ENCODE measurements at places on chromosomes 3 and 15. TPM values are rescaled to one million over a fixed set of nuclear protein-coding genes. Genes with fewer than 3 reads are reported as not detected.

DNA sequence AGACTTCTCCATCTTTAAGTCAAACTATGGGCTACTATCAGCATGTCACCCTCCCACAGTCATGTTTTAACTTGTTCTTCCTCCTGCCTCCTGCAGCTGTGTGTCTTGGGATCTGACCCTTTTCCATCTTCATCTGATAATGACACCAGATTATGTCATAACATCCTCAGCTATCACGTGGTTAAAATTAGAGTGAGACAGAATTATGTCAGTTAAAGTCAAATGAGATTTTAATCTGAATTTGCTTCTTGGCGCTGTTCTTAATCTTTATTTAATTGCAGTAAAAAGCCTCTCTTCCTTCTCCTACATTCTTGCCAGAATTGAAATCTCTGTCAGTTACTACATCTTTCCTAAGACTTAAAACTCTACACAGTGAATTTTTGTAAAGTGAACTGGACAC lies 107.2 kb downstream of the ARPP21 start:
- no peaks in the 10 kb centered on the region for H3K36me3 ChIP-seq
- H3K27ac ChIP-seq, result no peak overlapping the region
- no peak overlapping the region for H3K4me3 ChIP-seq
- H3K27me3 ChIP-seq, result no peaks in the 10 kb centered on the region
- no peak for DNase-seq

GRCh38 chr3:184133840-184134745 lies 1.1 kb upstream of the EIF2B5 start:
- peaks cover 14% of the 10 kb centered on the region for H3K36me3 ChIP-seq
- DNase-seq, result peak; percentile 91
- peak overlapping the region; percentile 47 for H3K27ac ChIP-seq
- H3K4me1 ChIP-seq, result peaks cover 31% of the 10 kb centered on the region

DNA sequence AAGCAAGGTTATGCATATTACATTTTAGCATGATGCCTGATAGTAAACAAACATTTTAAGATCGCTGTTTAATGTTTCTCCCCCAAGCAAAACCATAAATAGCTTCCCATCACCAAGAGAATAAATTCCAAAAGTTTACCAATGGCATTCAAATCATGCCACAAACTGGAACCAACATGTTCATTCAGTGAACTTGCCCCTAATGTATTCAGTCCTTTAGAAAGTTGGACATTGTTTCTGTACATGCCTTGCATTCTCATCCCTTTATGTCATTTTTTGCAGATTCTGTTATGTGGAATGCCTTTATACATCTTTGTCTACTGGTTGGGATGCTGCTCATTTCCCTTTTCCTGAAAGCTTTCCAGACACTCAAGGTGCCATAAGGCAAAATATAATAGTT lies 105.5 kb downstream of the PYDC2 start:
- no peaks in the 10 kb centered on the region for H3K27me3 ChIP-seq
- H3K4me3 ChIP-seq, result no peak overlapping the region
- DNase-seq, result no peak
- H3K4me1 ChIP-seq, result no peaks in the 10 kb centered on the region
- H3K36me3 ChIP-seq, result no peaks in the 10 kb centered on the region

SLC28A1 gene
- total RNA-seq, result not detected

- no peaks in the 10 kb centered on the region for H3K4me1 ChIP-seq
- no peak for DNase-seq
- H3K27ac ChIP-seq, result no peak overlapping the region
- H3K27me3 ChIP-seq, result no peaks in the 10 kb centered on the region
- no peaks in the 10 kb centered on the region for H3K36me3 ChIP-seq
These were observed 582.3 kb upstream of the NAALADL2 start for GRCh38 chr3:174276826-174277225.

- no peak for DNase-seq
- peaks cover 54% of the 10 kb centered on the region for H3K4me1 ChIP-seq
- peak overlapping the region; percentile 97 for H3K4me3 ChIP-seq
- H3K27me3 ChIP-seq, result no peaks in the 10 kb centered on the region
- peaks cover 27% of the 10 kb centered on the region for H3K36me3 ChIP-seq
These were observed 253 bp downstream of the IFT80 start for GRCh38 chr3:160398820-160399124.

DNA sequence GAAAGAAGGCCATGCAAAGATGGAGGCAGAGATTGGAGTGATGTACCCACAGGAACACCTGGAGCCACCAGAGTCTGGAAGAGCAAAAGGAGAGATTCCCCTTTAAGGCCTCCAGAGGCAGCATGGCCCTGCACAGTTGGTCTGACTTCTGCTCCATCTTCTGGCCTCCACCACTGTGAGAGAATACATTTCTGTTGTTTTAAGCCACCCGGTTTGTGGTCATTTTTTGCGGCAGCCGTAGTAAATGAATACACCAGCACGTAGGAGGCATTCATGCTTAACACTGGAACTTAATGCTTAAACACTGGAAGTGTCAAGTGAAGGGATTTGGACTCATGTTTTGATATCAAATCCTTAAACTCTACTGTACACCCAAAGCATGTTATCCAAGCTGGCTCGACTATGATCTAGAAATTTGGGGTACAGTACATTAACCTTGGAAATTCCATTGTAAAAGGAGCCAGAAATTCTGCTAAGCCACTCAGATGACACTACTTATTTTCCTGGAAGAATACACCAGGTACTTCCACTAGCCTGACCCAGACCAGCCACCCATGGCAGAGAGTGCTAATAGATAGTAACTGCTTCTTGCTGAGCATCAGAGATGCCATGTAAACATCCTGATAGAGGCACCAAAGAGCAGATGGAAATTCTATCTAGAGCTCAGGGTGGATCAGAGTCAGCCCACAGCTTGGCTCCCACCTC lies 190.9 kb downstream of the ADAMTS9 start:
- no peak for DNase-seq
- no peaks in the 10 kb centered on the region for H3K4me1 ChIP-seq
- no peaks in the 10 kb centered on the region for H3K27me3 ChIP-seq
- no peak overlapping the region for H3K27ac ChIP-seq
- H3K4me3 ChIP-seq, result no peak overlapping the region

- H3K36me3 ChIP-seq, result peaks cover 21% of the 10 kb centered on the region
- DNase-seq, result no peak
- no peak overlapping the region for H3K4me3 ChIP-seq
- no peaks in the 10 kb centered on the region for H3K27me3 ChIP-seq
These were observed 64.0 kb downstream of the USP13 start for GRCh38 chr3:179716811-179717210.

ALDH1A2 gene
- not detected for total RNA-seq

GOLGA6L4 gene
- 0.15 TPM for total RNA-seq

DNA sequence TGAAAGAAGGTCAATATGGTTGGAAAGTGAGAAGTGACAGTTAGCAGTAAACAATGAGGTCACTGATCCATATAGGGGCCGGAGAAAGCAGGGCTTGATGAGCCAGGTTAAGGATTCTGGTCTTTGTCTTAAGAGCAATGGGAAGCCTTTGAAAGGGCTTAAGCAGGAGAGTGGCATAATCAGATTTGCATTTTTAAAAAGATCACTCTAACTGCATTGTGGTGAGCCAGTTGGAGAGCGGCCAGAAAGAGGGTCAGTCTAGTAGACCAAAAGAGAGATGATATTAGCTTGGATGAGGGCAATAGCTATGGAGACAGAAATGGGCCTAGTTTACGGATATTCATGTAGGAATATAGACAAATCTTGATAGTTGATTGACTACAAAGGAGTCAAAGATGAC lies 46.6 kb downstream of the CPNE4 start:
- no peaks in the 10 kb centered on the region for H3K36me3 ChIP-seq
- H3K27ac ChIP-seq, result no peak overlapping the region
- no peaks in the 10 kb centered on the region for H3K27me3 ChIP-seq
- no peak for DNase-seq

CLDN16 gene
- not detected for total RNA-seq

DNA sequence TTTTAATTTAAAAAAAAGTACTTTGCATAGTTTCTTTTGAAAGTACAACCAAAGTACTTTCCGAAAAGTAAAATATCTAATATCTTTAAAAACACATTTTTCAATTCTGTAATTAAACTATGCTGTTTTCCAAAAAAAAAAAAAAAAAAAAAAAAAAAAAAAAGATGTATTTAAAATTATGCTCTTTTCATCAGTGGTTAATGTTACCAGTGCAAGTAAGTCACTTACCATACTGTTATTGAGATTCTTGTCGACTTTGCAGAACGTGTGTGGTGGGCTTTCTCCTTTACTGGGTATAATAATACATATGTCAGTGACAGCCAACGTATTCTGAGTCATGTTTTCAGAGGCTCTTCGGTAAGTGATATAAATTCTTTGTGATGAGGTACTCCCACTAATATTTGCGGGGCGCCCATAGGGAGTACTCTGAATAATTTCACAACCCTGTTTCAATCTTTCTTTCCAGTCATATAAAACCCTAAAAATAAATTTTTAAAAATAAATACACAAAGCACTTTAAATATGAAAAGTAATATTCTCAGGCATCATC lies 39.9 kb downstream of the DENND4A start:
- H3K27ac ChIP-seq, result no peak overlapping the region
- no peak overlapping the region for H3K4me3 ChIP-seq
- peaks cover 33% of the 10 kb centered on the region for H3K4me1 ChIP-seq
- peaks cover 22% of the 10 kb centered on the region for H3K36me3 ChIP-seq

DNA sequence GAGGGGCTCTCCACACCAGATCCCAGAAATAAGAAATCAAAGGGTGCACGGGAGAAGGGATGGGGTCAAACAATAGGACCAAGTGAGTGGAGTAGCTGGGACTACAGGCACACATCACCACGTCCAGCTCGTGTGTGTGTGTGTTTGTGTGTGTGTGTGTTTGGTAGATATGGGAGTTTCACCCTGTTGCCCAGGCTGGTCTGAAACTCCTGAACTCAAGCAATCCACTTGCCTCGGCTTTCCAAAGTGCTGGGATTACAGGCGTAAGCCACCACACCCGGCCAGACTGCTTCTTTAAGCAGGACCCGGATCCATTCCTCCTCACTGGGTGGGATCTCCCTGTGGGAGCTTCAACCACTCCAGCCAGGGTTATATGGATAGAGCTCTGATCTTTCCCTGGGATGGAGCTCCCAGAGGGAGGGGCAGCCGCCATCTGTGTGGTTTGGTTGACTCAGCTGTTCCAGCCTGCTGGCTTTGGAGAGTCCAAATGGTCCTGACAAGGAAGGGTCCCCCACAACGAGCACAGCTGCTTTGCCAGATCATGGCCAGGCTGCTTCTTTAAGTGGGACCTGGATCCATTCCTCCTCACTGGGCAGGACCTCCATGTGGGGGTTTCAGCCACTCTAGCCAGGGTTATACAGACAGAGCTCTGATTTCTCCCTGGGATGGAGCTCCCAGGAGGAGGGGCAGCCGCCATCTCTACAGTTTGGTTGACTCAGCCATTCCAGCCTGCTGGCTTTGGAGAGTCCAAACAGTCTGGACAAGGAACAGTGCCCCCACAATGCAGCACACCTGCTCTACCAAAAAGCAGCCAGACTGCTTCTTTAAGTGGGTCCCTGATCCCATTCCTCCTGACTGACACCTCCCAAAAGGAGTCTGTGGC lies 9.1 kb upstream of the AVEN start:
- H3K4me1 ChIP-seq, result no peaks in the 10 kb centered on the region
- no peak for DNase-seq
- no peaks in the 10 kb centered on the region for H3K27me3 ChIP-seq
- no peak overlapping the region for H3K27ac ChIP-seq
- H3K4me3 ChIP-seq, result no peak overlapping the region

GRCh38 chr3:193711964-193712598 lies 119.1 kb downstream of the OPA1 start:
- H3K36me3 ChIP-seq, result no peaks in the 10 kb centered on the region
- DNase-seq, result no peak
- H3K27me3 ChIP-seq, result no peaks in the 10 kb centered on the region

DNA sequence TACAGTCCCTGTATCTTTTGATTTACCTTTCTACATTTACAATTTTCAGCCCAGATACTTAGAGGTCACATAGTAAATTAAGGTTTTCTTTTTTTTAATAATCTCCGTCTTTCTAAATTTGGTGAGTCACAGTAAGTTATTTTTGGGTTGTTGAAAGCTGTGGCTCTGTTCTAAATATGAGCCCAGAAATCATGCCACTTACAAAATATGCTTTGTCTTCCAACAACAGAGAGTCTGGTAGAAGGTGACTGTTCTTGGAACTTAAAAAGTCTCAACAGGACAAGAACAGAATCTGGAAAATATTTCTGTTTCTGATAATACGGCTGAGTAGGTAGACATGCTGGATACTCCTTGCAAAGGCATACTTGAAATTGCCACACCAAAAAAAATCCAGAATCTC lies 16.0 kb downstream of the GOLGA8S start:
- no peak overlapping the region for H3K4me3 ChIP-seq
- H3K36me3 ChIP-seq, result no peaks in the 10 kb centered on the region
- no peak overlapping the region for H3K27ac ChIP-seq
- DNase-seq, result no peak
- H3K4me1 ChIP-seq, result no peaks in the 10 kb centered on the region
- H3K27me3 ChIP-seq, result no peaks in the 10 kb centered on the region

- H3K27ac ChIP-seq, result no peak overlapping the region
- no peak overlapping the region for H3K4me3 ChIP-seq
- H3K36me3 ChIP-seq, result no peaks in the 10 kb centered on the region
- no peaks in the 10 kb centered on the region for H3K4me1 ChIP-seq
These were observed 65.8 kb upstream of the ICE2 start for GRCh38 chr15:60544581-60545264.
